Right ventricle myocardium inferior (tissue), 1 donor: ENCODE measurements at places on chromosomes 3 and 15. TPM values are rescaled to one million over a fixed set of nuclear protein-coding genes. Genes with fewer than 3 reads are reported as not detected.

- no peak for DNase-seq
These were observed 60.1 kb upstream of the PFN2 start for GRCh38 chr3:150030841-150031240.

- no peak for DNase-seq
These were observed 87.7 kb downstream of the LIPC start for GRCh38 chr15:58519516-58519915.

DNA sequence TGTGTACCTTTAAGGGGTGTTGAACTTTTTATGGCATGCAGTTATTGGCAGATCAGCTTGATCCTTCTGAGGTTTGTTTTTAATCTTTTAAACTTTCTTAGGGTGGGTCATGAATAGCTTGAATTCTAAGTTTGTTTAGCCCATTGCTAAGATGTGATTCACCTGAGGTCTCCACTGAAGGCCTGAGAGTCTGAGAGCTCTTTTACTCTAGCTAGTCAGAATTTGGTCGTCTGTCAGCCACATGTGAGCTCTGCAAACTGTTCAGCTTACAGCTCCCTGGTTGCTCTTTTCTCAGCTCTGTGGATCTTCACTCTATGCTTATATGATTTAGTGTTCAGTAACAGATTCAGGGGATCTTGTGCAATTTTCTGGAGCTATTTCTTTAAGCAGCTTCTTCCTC, 161.3 kb downstream of the ABHD5 start:
- no peak for DNase-seq

DNA sequence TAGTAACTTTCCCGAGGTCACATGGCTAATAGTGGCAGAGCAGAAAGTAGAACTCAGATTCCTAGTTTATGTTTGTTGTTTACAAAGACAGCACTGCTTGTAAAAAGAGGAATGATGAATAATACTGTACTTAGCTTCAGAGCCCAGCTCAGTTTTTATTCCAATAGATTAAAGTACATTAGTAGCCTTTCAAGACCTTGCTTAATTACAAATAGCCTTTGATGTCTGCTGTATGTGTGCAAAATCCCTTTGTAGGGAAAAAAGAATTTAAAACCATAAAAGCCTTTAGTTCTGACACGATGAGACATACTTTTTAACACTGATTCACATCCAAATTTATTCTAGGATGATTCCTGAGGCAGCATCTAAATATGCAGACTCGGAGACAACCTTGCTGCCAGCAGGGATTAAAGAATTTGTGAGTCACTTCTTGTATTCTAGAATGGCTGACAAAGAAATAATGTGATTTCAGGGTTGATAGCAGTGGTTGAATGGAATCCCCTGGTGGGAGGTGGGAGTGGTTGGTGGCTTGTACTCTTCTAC, 324.2 kb upstream of the TGFBR2 start:
- no peak for DNase-seq

DNA sequence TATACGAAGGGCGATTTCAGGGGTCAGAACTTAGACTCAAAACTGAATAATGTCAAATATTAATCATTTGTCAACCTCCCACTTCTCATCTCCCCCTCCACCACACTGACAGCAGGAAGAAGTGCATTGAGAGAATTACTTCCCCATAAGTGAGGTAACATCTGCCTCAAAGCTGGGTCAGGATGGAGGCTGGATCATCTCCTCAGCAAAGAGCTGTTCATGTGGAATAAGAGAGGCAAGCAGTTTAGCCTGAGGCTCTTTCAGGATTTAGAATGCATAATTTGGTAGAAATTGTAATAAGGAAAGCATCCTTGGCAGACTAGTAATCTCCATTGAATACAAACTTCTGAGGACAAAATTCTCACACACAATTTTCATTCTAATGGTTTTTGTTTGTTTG, 512.1 kb downstream of the ROBO1 start:
- DNase-seq, result no peak

DNA sequence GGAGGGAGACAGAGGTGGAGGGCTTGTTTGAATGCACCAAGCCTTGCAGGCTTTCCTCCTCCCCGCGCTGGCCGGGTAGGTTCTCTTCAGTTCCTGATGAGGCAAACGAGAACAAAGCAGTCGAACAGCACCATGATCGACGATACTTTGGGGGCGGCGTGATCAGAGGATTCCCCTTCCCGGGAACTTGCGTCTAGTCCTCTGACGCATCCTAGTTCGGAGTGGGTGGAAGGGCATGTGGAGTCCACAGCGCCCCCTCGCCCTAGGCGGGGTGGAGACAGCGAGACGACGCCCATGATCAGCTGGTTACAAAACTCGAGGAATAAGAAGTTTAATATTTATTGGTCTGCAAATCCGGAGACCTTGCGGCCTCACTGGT, 452 bp upstream of the SV2B start:
- no peak for DNase-seq

GRCh38 chr3:13164893-13165492, 91.8 kb upstream of the IQSEC1 start:
- DNase-seq, result no peak

- peak; percentile 69 for DNase-seq
These were observed 4.7 kb downstream of the BHLHE40 start for GRCh38 chr3:4983739-4984510.

DNA sequence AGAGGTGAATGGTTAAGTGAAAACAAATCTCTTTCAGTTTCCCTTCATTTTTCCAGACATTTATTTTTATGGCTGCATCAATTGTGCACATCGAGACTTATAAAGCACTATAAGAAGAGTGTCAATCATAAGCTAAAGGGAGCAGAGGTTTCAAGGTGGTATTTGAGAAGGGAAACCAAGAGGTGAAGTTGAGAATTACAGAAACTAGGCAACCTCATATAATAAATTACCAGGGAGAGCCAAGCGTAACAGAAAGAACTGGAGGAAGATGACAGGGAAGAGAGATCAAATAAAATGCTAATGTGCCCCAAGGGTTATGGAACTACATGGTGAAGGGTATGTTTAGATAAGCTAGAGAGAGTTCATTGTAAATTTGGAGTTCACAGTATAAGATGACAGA, 6.3 kb upstream of the CCDC54 start:
- DNase-seq, result no peak

GRCh38 chr3:11230832-11231231, 41.4 kb upstream of the ATG7 start:
- DNase-seq, result no peak

DNA sequence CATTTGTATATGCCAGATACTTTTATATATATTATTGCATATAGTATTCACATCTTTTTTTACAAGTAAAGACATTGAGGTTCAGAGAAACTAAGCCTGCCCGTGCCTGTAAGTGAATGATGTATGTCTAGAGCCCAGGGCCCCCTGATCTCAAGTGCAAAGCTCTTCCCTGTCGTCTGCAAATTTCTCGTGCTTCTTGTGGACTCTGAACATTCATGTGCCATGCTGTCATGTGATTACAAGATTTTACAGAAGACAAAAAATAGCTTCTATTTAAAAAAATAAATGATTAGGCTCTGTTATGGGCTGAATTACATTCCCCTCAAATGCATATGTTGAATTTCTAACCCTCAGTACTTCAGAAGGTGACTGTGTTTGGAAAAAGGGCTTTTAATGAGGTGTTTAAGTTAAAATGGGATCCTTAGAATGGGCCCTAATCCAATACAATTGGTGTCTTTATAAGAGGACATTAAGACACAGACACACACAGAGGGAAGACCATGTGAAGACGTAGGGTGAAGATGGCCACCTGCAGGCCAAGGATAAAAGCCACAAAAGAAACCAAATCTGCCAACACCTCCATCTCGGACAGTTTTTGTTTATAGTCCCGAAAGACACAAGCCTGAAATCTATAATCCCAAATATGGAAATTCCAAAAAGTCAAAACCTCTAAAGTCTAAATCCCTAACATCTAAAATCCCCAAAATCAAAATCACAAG, 3.9 kb upstream of the MASP1 start:
- no peak for DNase-seq

- no peak for DNase-seq
These were observed 177.7 kb downstream of the SMAD6 start for GRCh38 chr15:66879531-66880368.

Gene PLA2G4B
- total RNA-seq, result 5.8 TPM

Gene RGMA
- 35.2 TPM for total RNA-seq

Gene UBE2E2
- total RNA-seq, result 40.0 TPM

Gene TRIM42
- not detected for total RNA-seq

Gene C3orf85
- not detected for total RNA-seq

Gene C3orf80
- total RNA-seq, result 0.22 TPM
